ENCODE measurements at places on chromosomes 6 and 20. TPM values are rescaled to one million over a fixed set of nuclear protein-coding genes. Genes with fewer than 3 reads are reported as not detected.

PRSS16 gene
- not detected for total RNA-seq

FAM135A gene
- 8.8 TPM for total RNA-seq

SYNGAP1 gene
- total RNA-seq, result 2.4 TPM

NKAPL gene
- 1.9 TPM for total RNA-seq

CGAS gene
- total RNA-seq, result 4.4 TPM

RAET1L gene
- not detected for total RNA-seq

TREML2 gene
- not detected for total RNA-seq

ARFGAP1 gene
- 62.0 TPM for total RNA-seq

E2F1 gene
- 14.1 TPM for total RNA-seq

TP53TG5 gene
- not detected for total RNA-seq

ZNF831 gene
- total RNA-seq, result not detected

PBOV1 gene
- not detected for total RNA-seq

STAU1 gene
- total RNA-seq, result 53.3 TPM
